ENCODE measurements at places on chromosomes 3 and 15. TPM values are rescaled to one million over a fixed set of nuclear protein-coding genes. Genes with fewer than 3 reads are reported as not detected.

DNA sequence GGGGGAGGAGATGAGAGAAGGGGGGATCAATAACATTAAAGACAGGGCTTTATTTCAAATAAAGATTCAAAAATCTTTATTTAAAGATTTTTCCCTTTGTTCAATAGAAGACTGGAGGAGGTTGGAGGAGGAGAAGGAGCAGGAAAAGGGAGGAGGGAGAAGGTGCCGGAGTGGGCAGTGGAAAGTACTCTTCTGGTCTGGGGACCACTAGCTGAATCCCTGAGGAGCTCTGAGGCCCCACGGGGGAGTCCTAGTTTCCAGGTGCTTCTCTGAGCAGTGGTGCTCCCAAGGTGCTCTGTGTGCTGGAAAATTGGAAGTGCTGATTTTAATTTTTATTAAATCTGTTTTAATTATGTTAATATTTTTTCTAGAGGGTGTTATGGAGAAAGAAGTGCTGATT lies 19.4 kb upstream of the SEMA4B start:
- no peak for DNase-seq

GRCh38 chr15:74252291-74252690 lies 16.2 kb downstream of the CCDC33 start:
- peak; percentile 85 for DNase-seq

- DNase-seq: no peak
These were observed 26.6 kb upstream of the FLNB start for GRCh38 chr3:57981483-57982087.

- DNase-seq: no peak
These were observed 22.7 kb downstream of the APH1B start for GRCh38 chr15:63299943-63300575.

Gene IRAK2
- 1.1 TPM for polyA plus RNA-seq

DNA sequence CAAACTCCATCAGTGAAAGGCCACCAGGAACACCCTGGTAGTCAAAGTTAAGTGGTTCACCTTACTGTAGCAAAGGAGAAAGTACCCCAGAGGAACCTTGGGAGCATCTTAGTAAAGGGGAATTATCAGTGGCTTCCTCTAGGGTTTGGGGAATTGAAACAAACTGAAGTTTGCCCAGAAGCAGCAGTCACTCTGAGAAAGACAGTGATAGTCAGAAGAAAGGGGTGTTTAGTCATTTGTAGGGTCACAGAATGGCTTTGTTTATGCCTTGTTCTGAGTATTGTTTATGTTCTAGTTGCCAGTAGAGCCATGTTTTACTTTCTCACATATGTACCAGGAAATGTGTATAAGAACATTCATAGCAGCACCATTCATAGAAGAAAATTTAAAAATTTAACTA lies 93.8 kb downstream of the FHIT start:
- no peak for DNase-seq

DNA sequence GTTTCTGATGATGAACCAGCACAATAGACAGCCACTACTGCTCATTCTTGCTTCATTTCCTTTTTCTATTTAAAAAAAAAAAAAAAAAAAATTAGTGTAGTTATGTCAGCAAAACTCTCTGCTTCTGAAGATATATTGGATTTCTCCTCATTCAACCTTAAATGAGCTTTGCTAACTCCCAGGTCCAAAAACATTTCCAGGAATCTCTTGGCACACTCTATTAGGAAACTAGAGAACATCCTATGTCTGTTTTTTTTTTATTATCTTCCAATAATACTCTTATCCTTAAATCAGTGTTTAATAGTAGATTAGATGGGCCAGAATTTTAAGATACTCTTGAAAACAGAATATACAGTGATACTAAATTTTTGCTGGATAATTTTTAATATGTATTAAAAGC lies 398.0 kb downstream of the NAALADL2 start:
- no peak for DNase-seq

DNA sequence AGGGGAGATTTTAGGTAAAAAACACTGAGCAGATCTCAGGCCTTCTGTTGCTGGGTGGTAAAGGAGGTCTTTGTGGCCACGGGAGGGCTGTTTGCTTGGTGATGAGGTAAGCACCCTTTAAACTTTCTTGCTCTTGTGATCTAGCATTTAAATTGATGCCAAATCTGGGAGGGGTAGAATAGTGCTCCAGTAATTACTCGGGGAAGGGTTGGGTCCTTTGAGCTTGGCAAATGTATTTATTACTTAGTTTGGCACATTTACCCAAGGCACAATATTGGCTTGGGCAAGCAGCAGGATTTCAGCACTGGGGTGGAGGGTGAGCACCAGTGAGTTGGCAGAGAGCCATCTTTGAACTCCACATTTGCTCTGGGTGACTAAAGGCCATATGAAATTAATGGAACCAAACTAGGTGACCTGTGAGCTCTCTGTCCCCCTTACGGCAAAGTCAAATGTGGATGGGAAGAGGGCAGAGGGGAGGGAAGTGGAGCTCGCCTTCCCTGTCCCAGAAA lies 185.9 kb upstream of the ONECUT1 start:
- DNase-seq: no peak

DNA sequence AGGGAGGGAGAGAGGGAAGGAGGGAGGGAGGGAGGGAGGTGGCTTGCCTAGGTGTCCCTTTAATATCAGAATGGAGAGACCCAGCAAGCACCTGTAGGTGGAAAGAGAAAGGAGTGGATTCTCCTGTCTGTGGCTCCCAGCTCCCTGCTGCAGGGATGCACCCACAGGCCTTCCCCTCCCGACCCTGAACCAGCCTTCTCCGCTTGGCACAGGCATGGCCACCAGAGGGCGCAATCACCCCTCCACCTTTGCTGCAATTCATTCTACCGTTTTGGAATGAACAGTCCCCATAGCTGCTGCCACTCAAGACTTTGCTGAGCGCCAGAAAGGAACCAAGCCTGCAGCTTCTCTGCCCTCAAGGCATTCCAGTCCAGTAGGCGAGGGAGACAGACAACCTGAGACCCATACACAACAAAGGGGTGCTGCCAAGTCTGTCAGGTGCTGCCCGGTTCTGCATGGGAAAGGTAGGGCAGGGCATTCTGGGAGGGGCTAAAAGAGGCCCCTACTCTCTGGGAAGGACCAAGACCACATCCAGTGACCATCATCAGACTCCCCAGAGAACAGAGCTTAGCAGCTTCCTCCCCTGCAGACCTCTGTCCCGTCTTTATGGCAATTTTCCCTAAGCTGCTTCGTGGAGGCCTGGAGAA lies 4.9 kb downstream of the TLR9 start:
- DNase-seq: peak; percentile 77

DNA sequence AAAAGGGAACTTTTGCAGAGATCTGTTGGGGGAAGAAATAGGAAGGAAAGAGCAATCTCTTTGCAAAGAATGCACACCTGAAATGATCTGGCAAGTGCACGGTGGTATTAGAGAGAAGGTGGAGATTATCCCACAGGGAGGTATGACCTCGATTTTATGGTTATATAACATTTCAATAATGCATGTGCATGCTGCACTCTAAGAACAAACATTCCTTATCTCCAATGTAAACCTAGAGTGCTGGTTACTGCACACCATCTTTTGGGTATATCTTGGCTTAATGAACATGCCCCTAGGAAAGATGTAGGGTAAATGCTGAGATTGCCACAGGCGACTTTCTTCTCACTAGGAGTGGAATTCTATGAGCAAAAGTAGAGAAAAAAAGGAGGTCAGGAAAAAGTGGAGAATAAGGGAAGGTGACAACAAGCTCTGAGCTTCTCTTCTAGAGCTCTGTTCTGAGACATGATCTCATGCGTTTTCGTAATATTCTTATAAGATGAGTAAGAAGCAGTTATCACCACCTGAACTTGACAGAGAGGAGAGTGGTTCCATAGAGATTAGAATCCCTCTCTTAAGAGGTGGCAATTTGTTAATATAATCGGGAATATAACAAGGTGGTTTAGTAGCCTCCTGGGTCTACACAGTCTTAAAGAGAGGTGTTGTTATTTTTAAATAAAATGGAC lies 117.5 kb upstream of the TMC3 start:
- peak; percentile 72 for DNase-seq

GRCh38 chr15:95605098-95605497 lies 725.4 kb upstream of the NR2F2 start:
- no peak for DNase-seq

Gene GOLGA8A
- 14.5 TPM for polyA plus RNA-seq

GRCh38 chr3:128557531-128558280 lies 64.7 kb upstream of the GATA2 start:
- no peak for DNase-seq

DNA sequence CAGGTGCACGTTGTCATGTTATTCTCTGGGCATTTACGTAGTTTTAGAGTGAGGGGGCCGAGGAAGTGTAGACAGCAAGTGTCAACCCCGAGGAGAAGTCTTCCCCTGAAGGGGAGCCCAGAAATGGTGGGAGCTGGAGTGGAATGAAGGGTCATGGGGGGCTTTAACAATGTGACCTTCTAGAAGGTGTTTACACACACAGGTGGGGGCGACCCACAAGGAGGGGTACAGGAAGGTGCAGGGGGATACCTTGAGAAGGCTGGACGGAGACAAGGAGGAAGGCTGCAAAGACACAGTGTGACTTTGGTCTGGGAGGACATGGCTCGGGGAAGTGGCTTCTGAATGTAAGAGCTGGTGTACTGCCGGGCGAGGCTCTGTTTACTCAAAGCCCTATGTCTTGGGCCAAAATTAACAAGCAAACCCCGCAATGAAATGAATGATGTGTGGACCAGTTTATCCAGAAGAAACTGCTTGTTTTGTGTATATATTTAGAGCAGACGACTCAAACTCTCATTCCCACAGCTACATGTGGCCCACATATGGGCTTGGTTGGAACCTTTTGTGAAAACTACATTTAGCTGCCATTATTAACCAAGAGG lies 18.7 kb downstream of the TRPM1 start:
- DNase-seq: no peak

Gene FANCD2OS
- polyA plus RNA-seq: not detected

Gene NR1I2
- polyA plus RNA-seq: not detected

DNA sequence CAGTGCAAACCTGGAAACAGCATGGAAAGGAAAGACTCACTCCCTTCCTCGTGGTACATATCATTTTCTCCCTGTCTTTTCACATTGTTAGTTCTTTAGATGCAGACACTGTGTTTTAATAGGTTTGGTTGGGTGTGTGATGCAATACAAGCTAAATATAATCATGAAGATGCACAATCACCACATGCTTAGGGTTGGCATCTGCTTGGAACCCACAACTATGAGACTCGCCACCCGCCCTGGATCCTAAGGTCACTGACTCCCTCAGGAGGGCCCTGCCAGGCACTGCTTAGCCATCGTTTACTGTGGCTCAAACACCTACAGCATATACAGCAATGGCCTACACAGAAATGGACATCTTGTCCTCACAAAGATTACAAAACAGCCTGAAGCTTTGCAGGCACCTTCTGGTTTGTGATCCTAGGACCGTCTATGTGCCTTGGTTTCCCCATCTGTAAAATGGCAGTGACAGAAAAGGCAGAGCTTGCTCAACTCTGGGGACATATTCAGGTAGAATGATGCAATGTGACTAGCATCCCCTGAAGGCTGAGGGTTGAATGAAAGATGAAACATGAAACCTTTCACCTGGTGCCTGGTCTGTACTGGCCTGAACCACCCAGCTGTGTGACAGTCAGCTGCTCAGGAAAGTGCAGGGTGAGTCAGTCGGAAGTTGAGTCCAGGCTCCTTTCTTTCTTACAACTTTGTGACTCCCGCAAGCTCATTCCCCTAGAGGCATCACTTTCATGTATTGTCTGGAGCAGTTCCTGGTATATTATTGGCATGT lies 123.6 kb upstream of the PFN2 start:
- DNase-seq: peak; percentile 55

Gene BAHD1
- polyA plus RNA-seq: 2.0 TPM

DNA sequence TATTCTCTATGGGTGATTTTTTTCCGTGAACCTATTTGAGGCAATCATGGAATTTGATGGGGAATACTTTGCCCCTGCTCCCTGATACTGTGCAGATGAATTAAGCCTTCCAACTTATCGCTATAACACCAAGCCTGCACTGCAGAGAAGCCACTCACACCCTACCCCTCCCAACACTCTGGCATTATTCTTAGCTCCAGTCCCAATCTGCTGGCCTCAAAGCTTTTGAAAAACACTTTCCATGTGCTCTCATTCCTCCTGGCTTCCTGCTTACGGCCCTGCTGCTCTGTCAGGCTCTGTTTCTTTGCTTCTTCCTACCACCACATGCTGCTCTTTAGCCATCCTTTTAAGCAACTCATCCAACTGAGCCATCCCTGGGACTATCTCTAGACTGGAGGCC lies 327.8 kb upstream of the SLCO3A1 start:
- no peak for DNase-seq

- peak; percentile 41 for DNase-seq
These were observed 23.0 kb downstream of the UBP1 start for GRCh38 chr3:33417066-33417673.

Gene KLF15
- polyA plus RNA-seq: 0.14 TPM

Gene MRAS
- polyA plus RNA-seq: 65.1 TPM
